ENCODE measurements at places on chromosomes 6 and 20. TPM values are rescaled to one million over a fixed set of nuclear protein-coding genes. Genes with fewer than 3 reads are reported as not detected.

DNAH8 gene
- total RNA-seq = 0.13 TPM

TNFRSF6B gene
- 6.1 TPM for total RNA-seq

AMD1 gene
- 65.9 TPM for total RNA-seq

RAET1G gene
- 0.53 TPM for total RNA-seq

ADGRF4 gene
- total RNA-seq = not detected

CLVS2 gene
- 0.04 TPM for total RNA-seq

LAMP5 gene
- 1.6 TPM for total RNA-seq

- DNase-seq = no peak
Measured at GRCh38 chr20:33061658-33062028, 7.9 kb downstream of the BPIFB3 start.

DNA sequence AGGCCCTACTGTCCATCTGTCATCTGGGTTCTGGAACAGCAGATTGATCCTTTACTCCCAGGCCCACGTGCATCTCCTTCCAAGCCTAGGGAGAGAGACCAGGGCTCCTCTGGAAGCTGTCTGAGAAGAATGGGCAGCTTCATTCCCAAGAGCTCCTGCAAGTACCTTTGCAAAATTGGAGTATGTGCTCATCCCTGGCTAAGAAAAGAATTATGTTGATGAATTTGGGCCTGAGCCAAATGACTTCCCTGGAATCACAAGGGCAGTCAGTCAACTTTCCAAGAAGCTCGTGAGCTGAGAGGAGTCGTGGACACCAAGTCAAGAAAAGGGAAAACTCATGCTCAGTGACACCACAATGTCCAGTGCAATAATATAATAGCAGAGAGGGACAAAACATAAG is 54.6 kb upstream of the AKAP12 start:
- no peak for DNase-seq

DNA sequence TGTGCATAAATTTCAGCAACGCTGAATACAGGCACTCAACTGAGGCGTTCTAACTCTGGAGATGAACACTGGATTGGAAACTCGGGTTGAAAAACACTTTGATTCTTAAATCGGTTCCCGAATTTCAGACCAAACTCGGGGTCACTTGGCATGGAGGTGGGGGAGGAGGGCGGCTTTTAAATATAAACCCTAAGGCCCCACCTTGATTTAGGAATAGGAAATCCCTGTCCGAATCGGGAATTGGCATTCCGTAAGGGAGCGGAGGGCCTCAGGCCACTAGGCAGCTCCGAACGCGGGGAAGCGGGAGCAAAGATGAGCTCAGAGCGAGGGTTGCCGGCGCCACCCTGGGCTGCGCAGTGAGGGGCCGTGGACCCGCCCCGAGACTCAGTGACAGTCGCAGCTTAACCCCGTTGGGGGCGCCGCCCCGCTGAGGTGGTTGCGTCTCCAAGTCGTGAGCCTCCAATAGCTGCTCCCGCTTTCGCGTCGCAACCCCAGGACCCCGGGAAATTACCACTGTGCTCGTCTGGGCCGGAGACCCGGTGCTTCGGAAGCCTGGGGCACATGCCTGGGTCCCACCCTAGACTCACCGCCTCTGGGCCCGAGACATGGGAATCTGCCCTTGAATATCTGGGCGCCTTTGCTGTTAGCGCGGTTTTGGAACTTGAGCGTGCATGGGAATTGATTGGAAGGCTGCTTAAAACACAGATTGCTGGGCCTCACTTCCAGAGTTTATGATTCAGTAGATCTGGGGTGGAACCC is 4.6 kb upstream of the SIM1 start:
- DNase-seq = no peak

- no peak for DNase-seq
Measured at GRCh38 chr6:71387179-71387578, 98.6 kb downstream of the OGFRL1 start.

DNA sequence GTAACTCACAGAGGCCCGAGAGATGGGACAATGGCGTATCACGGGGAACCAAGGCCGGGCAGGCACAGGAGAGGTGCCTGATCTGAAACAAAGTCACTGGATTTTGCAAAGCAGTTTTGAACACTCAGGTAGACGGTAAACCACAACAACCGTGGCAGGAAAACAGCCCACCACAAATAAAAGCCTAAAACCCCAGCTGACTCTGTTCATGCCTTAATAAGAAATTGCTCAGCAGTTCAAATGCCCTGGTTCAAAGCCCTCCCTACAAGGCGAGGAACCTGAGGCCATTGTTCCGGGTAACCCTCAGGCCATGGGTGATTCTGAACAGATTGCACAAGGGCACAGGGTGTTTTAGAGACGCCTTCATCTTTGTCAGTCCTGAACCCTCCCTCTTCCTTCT is 114.2 kb downstream of the MAP3K7 start:
- DNase-seq = no peak

DNA sequence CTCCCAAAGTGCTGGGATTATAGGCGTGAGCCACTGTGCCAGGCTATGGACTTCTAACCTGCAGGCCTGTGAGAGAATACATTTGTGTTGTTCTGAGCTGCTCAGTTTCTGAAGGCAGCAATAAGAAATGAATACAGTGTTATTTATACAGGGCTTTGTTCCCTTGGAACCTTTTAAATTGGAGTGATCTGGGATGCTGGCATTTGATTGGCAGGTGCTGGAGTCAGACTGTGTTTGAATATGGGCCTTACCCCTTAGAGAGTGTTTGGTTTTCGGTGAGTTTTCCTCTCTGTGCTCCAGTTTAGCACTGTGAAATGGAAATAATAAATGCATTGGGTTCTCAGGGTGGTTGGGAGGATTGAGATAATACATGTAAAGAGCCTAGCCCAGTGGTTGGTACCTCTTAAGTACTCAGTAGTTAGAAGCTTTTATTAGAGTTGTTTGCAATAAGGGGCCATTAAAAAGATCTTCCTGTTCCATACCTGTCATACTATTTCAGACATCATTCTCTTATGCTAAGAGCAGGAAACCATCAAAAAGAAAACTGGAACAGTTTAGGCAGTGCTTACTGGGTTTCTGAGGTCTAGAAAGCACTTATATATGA is 22.1 kb downstream of the BMP6 start:
- DNase-seq = no peak

- no peak for DNase-seq
Measured at GRCh38 chr20:1897965-1898464, 2.8 kb downstream of the SIRPA start.

GRCh38 chr6:108361312-108361932 is 66.6 kb downstream of the AFG1L start:
- no peak for DNase-seq

DNA sequence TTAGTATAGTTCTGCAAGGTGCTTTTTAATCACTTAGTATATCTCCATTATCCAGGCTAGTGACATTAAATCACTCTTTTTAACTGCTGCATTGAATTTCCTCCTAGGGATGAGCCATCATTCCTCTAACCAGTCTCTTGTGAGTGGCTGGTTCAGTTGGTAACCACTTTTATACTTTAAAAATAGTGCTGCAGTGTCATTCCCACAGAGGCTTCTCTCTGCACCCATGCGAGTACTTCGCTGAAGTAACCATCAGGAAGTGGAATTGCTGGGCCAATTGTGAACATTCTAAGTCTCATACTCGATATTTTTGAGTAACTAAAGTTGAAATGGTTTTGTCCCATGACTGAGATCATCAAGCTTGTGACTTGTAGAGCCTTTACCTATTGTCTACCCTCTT is 2.1 kb downstream of the BTN3A2 start:
- no peak for DNase-seq

GRCh38 chr20:1319051-1319450 is 9.9 kb downstream of the SDCBP2 start:
- no peak for DNase-seq

- no peak for DNase-seq
Measured at GRCh38 chr6:70599187-70599586, 32.5 kb downstream of the SDHAF4 start.

DNA sequence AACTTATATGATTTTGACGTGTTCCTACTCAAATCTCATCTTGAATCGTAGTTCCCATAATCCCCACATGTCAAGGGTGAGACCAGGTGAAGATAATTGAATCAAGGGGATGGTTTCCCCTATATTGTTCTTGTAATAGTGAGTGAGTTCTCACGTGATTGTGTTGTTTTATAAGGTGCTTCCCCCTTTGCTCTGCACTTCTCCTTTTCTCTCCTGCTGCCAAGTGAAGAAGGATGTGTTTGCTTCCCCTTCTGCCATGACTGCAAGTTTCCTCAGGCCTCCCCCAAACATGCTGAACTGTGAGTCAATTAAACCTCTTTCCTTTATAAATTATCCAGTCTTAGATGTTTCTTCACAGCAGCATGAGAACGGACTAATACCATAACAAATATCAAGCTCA is 83.2 kb downstream of the MANEA start:
- DNase-seq = no peak

- DNase-seq = no peak
Measured at GRCh38 chr20:32010101-32010500, at the start of gene CCM2L. Gene CCM2L (plus strand): TSS chr20:32010438. CDS start chr20:32010455, 17 bp downstream.

GRCh38 chr20:4060064-4060795 is 44.9 kb upstream of the RNF24 start:
- DNase-seq = no peak

GRCh38 chr20:39775110-39775509 is 813.0 kb downstream of the DHX35 start:
- peak; percentile 76 for DNase-seq

DNA sequence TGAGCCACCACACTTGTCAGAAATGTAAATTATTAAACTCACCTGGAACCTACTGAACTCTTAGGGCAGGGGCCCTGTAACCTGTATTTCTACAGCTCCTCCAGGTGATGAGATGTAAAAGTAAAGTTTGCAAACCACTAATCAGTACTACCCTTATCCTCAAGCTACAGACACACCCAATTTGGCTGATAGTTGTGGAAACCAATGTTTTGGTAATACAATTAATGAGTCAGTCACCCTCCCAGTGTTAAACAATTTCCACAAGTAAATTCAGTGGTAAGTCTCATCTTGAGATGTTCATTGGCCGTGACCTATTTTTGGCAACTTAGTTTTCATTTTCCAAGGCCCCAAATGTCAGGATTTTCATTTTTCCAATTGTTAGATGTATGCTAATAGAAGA is 29.6 kb downstream of the GCNT2 start:
- DNase-seq = no peak

GRCh38 chr6:135932651-135933050 is 81.2 kb downstream of the PDE7B start:
- DNase-seq = no peak

GRCh38 chr6:3363296-3364025 is 93.4 kb downstream of the SLC22A23 start:
- DNase-seq = no peak

DNA sequence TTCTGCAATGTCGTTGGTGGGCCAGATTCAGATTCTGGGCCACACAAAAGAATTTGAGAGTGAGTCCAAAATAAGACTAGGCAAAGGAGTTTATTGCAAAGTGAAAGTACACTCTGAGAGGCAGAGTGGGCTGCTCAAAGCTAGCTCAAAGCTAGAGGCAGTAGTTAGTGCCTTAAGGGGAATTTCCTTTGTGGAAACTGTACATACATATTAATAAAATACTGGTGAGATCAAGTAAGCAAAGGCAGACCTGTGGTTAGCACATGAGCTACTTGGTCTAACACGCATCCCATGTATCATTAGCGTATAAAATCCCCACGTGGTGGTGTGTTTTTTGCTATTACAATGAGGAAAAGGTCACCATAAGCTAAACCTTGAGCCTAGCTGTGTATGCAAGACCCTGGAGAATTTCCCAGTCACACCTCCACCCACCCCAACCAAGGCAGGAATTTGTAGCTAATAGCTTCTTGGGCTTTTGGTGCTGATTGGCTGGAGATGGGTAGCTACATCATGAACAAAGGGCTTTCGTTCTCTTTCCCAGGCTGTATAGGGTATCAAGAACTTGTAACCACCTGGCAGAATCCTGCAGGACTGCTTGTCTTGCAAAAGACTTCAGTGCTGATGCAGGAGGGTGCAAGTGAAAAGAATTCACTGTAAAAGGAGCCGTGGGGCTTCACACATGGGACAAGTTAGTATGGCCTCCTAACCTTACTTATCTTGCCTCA is 14.7 kb upstream of the TRIM26 start:
- no peak for DNase-seq

DNA sequence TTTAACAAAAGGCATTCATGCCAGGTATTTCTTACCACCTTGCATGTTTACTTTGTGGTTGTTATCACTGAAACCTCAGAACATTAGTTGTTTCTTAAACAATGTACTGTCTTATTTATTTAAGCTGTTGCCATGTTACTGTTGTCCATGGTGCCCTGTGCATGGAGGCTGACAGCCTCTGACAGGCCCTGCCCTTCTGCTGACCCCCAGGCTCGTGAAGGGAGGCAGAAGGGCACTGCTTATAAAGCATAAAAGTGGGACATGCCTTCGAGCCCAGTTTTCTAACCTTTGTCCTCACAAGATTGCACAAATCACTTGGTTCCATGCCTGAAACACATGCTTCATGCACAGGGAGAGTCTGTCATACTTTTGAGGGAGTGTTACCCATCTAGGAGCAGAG is 46.7 kb upstream of the CLIC5 start:
- DNase-seq = no peak

DNA sequence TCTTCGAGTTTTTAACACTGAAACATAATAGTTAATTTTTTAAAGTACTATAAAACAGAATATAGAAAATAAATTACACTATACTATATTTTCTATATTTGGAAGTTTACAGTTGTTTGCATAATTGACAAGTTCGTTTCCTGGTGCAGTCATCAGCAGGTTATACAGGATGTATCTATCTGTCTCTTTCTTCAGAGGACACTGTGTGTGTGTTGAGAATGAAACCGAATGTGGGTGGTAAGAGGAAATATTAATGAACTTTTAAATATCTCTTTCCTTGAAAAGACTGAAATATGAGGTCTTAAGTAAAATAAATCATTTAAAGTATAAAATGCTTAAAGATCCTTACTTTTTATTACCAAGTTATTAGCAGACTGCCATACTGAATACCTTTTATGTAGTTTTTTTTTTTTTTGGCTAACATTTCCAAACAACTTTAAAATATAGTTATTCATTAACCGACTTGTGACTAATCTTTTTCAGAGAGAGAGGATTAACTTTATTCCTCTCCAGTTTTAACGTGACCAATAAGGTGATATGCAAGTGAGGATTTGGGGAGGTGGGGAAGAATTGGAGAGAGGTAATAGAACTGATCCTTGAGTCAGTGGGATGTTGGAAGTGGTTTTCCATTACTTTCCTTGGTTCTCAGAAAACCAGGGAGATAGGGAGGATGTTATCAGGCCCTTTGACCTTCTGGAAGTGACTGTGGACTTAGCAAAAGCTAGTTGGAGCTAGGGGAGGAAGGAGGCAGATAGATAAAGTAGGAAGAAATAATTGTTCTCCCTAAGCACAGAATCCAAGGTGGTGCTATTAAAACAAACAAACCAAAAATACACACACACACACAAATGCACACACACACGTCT is 380.0 kb upstream of the FLRT3 start:
- no peak for DNase-seq

Data from sciatic nerve (tissue), 2 donors.